GM12891 (cell line): ENCODE measurements at places on chromosomes 12 and 14.

GRCh38 chr14:44383636-44384035 is 123.4 kb downstream of the FSCB start:
- no peak for DNase-seq

GRCh38 chr14:33781236-33781635 is 169.6 kb downstream of the EGLN3 start:
- no peak for DNase-seq

DNA sequence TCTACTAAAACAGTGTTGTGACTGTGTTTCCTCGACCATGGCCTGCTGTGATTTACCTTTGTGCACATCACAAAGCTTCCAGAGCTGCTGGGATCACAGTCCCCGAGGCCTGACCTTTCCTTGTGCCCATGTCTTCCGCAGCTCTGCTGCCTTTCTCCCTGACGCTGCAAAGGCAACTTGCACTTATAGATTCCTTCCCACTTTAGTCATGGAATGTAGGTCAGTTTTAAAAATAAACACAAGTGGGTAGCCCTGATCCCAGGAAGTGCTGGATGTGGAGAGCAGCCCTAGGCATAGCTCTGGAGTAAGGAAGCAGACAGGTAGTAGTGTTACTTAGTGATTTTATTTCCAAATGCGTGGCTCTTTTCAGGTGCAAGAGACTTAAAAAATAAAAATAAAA is 825.7 kb downstream of the AACS start:
- DNase-seq, result no peak

DNA sequence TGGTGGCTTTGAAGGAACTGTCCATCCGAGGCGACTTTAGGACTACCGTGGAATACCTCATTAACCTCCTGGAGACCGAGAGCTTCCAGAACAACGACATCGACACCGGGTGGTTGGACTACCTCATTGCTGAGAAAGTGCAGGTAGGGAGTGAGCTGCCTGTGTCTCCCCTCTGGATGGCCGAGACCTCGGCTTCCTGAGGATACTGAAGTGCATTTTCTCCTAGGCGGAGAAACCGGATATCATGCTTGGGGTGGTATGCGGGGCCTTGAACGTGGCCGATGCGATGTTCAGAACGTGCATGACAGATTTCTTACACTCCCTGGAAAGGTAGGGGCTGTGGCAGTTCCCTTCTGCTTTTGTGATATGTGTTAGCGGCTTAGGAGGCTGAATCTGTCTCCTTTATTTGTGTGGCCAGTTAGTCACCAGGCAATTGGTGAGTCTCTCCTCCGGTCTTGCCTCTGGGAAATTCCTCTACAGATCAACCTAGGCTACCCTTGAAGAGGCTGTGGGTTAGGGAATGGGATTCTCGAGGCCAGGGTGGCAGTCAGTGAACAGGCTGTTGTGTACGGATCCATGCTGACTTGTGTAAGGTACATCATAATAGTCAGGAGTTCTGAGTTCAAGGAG is 75.3 kb downstream of the ACACB start:
- no peak for DNase-seq

DNA sequence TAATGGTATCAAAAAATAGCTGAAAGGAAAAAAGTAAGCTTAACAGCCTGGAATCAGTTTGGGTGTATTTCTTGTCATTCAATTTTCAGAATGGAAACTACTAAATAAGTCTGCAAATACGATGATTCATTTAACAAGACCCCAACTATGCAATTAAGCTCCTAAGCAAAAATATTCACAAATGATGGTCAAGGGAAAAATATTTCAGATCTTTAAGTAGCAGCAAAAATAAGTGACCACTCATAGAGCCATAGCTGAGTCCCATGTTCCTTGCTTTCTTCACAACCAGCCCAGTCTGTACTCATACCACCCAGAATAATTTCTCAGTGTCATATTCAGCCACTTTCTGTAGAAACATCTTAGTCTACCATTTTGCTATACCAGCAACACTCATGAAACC is 185.4 kb downstream of the PPM1H start:
- DNase-seq, result no peak
